ENCODE measurements at places on chromosomes 6 and 20.

DNA sequence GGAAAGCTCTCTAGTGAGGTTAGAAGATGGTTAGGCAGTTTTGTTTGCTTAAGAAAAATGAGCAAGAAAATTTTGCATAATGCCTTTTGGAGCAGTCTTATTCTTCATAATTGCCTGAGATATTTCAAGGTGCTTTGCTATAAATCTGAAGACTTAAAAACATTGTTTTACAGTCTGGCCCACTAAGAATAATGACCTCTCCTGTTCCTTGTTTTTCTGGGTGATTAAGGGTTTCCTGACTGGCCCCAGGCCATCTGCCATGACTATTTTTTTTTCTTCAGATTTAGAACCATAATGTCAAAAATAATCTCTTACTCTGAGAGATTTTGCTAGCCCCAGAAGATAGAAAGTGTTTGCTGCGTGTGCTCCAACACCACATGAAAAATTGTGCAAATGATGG, 72.3 kb upstream of the CENPW start:
- DNase-seq, result no peak

- DNase-seq, result no peak
Measured at GRCh38 chr6:153476243-153476642, 345.2 kb upstream of the RGS17 start.

DNA sequence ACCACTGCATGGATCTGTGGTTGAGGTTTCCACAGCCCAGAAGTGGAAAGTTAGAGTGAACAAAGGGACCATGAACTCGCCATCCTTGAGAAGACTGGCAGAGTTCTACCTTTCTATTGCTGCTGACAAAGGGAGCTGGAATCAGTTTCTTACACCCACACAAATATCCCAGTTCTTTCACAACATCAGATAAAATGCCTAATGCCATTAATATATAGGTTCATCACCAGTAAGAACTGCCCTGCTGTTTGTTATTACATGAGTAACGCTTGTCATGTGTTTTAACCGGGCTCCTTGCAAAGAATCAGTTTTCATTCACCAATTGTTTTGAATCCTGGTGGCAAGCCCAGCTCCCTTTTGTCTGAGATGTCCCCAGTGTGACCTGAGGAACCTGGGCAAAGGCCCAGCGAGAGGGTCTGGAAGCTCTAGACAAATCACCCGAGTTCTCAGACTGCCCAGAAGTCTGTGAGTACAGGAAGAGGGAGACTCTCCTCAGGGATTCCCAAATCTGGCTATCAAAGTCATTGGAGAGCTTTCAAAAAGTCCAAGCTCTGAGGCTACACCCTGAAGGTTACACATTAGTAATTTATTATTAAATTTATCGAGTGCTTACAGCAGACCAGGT, 7.5 kb upstream of the CD164 start:
- DNase-seq, result no peak

- no peak for DNase-seq
Measured at GRCh38 chr20:23337312-23337711, 13.3 kb upstream of the NXT1 start.

DNA sequence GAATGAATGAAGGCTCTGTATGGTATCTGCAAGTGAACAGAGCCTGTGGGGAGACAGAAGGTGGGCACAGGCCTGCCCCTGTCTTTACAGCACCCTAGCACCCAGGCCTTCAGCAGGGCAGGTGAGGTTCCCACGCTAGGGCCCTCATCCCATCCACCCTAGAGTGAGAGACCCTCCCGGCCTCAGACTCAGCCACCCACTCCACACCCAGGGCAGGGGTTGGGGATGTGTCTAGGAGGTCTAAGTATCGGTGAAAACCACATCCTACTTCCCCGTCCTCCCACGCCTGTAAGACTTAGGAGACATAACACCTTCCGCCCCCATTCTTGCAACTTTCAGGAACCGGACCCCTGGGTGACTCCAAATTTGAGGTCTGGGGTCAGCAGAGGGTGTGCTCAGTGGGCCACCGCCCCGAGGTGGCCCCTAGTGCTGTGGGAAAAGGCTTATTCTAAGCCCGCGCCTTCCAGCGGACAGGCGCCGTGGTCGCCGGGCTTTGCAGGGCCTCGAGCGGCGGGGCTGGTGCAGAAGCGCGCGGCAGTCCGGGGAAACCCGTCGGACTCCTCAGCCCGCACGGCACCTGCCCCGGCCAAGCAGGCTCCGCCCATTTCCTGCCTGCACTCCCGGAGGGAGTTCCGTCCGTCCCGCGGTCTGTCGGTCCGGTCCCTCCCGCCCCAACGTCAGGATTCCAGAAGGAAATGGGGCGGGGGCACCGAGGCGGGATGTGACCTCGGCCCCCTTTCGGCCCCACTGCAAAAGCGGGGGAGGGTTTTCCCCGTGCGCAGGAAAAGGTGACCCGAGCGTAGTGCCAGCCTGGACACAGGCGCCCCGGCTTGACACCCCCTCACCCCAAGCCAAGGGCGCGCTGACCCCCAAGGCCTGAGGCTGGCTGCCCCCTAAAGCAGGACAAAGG, 868 bp downstream of the SAMD10 start:
- DNase-seq, result no peak

- DNase-seq, result no peak
Measured at GRCh38 chr6:38271081-38271480, 368.6 kb downstream of the BTBD9 start.

- DNase-seq, result no peak
Measured at GRCh38 chr6:39386487-39386886, 64.0 kb upstream of the KCNK16 start.

DNA sequence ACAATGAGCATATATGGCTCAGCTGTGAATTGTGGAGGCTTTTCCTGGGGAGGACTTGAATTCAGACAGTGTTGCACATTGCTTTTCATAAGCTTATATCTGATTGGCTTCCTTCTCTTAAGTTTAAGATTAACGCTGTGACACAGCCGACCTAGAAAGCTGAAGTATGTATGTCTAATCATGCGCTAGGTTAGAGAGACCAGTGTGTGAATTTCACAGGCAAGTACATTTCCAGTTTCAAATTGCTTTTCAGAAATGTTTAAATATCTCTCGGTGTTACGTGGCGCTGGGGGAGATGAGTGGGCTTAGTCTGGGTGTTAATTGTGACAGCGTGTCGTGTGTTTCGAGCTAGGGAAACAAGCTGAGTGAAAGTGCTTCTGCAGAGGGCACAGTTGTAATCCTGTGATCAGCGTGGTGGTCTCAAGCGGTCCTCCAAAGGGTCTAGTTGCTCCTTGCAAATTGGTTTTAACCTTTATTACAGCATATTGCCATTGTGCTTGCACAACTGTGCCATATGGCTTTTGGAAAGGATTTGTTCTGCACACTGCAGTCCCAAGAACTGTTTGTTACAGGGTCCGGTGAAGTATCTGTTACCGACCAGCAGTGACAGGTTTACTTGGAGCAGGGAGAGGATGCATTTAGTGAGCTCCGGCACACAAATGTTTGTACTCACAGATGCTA, 166.6 kb downstream of the SASH1 start:
- DNase-seq, result no peak

DNA sequence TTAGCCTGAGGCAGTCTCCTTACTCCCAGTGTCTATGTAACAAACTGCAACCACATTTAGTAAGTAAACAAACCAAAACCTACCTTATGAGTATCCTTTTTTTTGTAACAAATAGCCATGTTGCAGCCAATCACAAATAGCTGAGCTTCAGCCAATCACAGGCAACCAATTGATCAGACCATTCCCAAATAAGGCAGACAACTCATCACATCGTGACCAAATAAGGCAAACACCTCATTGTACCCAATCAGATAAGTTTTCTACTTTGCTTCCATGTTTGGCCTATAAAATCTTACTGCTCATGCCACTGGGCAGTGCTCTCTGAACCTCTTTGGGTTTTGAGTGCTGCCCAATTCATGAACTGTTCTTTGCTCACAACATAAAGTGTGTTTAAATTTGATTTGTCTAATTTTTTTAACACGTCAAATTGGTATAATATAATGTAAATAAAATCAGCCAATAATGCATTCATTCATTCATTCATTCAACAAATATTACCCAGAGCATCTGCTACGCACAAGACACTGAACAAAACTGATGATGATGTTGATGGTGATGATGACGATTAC, 117.8 kb downstream of the BCAS1 start:
- DNase-seq, result no peak

GRCh38 chr20:3470208-3470626, 601 bp upstream of the ATRN start:
- no peak for DNase-seq

DNA sequence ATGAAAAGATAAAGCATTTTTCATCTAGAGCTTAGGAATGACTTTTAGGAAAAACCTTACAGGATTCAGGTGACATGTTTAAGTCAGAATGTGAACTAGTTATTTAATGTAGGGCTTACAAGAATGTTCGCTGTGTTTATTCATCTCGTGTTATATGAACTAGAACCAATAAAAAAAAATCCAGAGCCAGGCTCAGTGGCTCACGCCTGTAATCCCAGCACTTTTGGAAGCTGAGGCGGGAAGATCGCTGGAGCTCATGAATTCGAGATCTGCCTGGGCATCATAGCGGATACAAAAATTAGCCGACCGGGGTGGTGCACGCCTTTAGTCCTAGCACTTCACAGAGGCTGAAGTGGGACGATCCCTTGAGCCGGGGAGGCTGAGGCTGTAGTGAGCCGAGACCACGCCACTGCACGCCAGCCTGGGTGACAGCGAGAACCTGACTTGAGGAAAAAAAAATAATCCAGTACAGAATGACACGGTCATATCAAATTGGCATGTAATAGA, 46.3 kb downstream of the OR2B2 start:
- DNase-seq, result no peak

DNA sequence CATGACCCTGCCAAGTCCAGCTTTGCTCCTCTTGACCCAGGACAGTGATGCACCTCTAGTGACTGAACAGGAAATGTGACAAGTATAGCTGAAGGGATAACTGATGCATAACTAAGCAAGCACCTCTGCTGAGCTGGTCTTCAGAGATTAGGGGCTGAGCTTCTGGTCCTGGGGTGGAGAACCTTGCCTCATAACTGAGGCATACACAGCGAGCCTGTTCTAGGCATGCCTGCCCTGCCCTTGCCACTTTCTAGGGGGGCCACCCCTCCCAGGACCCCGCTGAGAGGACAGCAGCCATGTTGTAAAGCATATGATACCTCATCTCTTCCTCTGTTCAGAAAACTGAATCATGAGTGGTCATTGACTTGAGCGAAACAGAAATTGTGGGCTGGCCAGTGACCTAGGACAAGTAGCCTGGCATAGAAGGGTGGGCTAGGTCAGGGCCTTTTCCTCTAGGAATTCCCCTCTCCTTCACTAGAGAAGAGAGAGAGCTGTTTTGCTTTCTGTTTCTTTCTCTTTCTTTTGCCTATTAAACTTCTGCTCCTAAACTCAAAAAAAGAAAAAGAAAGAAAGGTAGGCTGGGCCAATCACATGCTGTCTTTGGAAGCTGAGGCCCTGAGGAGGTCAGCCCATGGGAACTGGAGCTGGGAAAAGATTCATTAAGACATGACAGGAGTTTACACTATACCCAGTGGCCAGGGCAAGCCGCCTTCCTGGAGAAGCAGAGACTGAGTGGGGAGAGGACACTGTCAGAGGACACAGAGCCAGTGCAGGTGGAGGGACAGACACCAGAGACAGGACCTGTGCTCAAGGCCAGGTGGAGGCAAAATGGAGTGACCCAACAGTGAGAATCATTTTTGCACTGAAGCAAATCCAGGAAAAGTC, 23.1 kb downstream of the ALDH5A1 start:
- DNase-seq, result no peak

- DNase-seq, result no peak
Measured at GRCh38 chr6:146847426-146847825, 248.7 kb downstream of the ADGB start.

GRCh38 chr6:17470938-17471327, 77.5 kb downstream of the CAP2 start:
- DNase-seq, result no peak

DNA sequence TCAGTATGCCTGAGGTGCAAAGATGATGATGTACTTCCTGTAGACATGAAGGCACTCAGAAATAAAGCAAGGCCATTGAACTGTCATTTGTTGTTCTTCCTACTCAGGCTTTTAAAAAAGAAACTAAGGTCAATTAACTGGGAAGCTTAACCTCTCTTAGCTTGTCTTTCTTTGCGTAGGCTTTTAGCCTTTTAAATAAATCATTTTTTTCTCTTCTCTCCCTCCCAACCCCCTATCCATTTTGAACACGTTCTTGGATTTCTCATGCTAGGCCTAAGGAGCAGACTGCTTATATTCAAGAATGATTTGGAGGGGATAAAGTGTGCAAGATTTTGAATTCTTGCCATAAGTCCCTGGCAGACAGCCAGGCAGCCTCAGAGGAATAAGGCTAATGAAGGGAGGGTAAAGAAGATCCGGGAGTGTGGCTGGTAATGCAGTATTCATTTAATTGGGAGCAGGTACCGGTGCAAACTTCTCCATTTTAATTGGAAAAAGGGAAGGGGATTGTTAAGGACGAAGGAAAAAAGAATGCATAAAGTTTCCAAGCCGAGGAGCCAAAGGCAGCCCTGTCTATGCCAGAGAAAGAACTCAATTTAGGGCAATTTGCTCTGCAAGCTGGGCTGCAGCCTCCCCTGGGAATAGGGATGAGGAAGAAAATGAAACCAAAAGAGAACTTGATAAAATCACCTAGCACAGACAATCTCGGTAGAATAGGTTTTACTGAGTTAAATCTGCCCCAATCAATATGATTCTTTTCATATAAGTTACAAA, 343.8 kb upstream of the MMS22L start:
- DNase-seq, result no peak

DNA sequence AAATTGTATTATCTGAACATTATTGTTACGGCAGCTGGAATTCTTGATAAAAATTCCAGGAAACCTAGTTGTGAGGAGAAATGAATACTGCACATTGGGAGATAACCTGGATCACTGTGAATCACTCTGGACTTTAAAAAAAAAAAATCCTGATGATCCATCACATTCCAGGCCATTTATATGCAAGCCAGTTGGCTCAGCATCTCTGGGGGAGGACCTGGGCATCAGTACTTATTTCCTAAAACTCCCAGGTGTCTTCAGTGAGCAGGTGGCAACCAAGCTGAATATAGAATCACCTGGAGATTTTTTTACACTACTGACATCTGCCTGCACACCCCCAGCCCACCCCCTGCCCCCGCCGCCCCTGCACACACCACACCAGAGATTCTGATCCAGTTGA, 39.1 kb upstream of the SIRT5 start:
- no peak for DNase-seq

DNA sequence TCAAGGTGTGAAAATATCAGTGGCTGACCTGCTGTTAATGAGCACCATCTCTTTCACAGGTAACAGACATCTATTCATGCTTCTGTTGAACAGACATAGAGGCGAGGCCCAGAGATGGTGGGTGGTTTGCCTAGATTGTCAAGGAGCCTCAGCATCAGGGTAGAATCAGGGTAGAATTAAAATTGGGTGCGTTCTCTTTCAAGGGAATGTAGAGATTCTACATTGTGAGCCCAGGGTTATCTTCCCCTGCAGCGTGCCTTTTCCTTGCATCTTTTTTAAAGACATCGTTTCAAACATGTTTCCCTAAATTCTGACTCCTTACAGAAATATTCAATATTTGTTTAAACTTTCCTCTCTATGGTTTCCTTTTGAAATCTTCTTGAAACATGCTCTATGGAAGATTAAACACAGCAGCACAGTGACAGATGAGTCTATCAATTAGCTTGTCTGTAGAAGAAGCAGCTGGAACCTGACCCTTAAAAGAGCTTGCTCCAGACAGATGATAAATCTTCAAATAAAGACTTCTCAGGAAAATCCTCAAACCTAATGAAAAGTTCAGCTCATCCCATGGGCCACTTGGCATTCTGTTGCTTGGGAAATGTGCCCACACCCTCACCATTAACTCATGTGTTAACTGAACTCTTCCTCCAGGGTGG, 119.8 kb downstream of the IPCEF1 start:
- DNase-seq, result no peak

- no peak for DNase-seq
Measured at GRCh38 chr20:2261046-2261485, 34.7 kb upstream of the TGM3 start.

- no peak for DNase-seq
Measured at GRCh38 chr6:18720075-18720474, 332.9 kb downstream of the RNF144B start.

Measured in substantia nigra (tissue), 51 donors.